ENCODE measurements at places on chromosomes 3 and 15.

GRCh38 chr15:72227720-72228119, 3.3 kb downstream of the PKM start:
- no peak for DNase-seq

DNA sequence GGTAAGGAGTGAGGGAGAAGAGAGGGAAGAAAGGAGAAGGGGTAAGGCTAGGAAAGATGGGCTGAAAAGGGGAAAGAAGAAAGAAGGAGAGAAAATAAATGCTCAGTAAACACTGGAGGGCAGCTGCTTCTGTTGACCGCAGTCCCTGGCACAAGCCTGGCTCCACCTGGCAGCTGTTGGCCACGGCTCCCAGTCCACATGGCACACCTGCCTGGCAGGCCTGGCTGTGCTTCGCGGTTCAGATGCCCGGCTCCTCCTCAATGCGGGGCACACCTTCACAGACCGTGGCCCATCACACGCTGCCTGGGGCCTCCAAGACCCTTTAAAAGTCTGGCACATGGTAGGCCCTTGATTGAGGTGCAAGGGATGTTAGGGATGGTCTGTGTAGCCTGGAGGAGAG, 516.8 kb upstream of the PROK2 start:
- no peak for DNase-seq

DNA sequence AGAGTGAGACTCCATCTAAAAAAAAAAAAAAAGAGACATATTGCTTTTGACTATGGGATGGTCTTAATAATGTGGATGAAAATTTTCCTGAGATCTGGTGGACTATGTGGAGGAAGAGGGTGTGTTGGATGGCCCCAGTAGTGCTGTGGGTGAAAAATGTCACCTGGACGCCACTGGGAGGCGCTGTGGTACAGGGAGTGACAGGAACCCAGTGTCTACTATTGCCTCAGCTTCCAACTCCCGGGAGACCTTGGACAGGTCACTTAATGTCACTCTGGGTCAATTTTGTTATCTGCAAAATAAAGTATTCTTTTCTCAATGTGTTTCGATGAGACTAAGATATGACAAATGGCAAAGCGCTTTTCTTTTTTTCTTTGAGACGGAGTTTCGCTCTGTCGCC, 27.7 kb upstream of the DCP1A start:
- DNase-seq, result peak; percentile 20

DNA sequence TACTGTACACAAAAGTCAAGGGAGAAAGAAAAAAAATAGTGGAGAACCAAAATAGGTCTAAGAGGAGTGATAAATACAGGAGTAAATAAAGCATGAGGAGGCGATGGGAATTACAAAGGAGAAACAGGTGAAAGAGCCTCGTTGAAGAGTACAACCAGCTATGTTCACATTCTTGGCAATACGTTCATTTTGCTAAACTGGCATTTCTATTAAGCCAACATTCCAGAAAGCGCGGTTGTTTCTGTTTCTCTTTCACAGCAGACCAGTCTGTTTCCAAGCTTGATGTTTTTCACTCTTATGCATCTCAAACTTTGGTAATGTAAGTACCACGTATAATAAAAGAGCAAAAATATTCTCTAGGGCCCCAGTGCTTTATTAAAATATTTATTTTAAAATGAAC, 74.5 kb downstream of the NSUN3 start:
- DNase-seq, result no peak

- DNase-seq, result no peak
Measured at GRCh38 chr15:57604507-57604906, 12.8 kb downstream of the MYZAP start.

DNA sequence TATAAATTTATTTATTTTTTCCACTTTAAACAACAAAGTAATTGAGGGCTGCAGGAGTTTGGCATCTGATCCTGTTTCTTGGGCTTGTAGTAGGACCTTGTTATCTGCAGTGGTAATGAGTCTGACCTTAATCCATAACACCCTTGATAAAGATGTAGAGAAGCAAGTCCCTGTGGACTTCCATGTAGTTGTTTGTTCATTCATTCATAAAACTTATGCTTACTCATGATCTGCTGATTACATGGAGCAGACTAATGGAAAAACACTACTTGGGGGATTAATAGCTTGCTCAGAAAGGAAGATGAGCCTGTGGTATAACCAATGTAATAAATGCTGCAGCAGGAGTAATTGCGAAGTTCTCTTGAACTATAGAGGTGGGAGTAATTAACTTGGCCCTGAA, 271.5 kb upstream of the TBL1XR1 start:
- no peak for DNase-seq

GRCh38 chr3:41115069-41115468, 84.2 kb upstream of the CTNNB1 start:
- DNase-seq, result no peak

DNA sequence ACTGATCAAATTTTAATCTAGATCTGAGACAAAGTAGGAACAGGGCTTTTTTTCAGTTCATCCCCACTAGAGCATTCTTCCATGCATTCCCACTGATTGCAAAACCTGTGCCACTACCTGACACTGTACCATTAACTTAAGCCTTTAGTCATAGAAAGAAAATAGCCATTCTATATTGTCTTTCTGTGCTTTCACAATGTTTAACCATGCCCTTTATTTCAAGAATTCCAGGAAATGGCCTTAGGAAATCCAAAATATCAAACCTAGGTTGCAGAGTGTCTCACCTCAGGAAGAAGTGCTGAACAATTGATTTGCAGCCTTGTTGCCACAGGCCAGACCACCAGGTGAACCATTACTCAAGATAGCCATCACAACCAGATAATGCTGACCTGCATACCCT, 56.2 kb upstream of the TGFBR2 start:
- DNase-seq, result no peak

- no peak for DNase-seq
Measured at GRCh38 chr15:23648920-23649515, 1.4 kb upstream of the MAGEL2 start.

- DNase-seq, result no peak
Measured at GRCh38 chr3:194876403-194877095, 190.9 kb downstream of the FAM43A start.

GRCh38 chr3:78613421-78613879, 1154.3 kb downstream of the ROBO1 start:
- DNase-seq, result no peak

- no peak for DNase-seq
Measured at GRCh38 chr15:36160351-36160750, 419.1 kb upstream of the CDIN1 start.

GRCh38 chr3:131895766-131896165, 139.0 kb downstream of the CPNE4 start:
- DNase-seq, result no peak

- DNase-seq, result no peak
Measured at GRCh38 chr3:65808824-65809223, 229.9 kb downstream of the MAGI1 start.

- DNase-seq, result no peak
Measured at GRCh38 chr3:63707731-63708130, 55.3 kb downstream of the SNTN start.

Measured in T-helper 9 cell (primary cell).